Ecto neural progenitor cell (in vitro differentiated cells): ENCODE measurements at places on chromosomes 4 and X.

- no peak for DNase-seq
These were observed 155.1 kb downstream of the TMA16 start for GRCh38 chr4:163649557-163650091.

DNA sequence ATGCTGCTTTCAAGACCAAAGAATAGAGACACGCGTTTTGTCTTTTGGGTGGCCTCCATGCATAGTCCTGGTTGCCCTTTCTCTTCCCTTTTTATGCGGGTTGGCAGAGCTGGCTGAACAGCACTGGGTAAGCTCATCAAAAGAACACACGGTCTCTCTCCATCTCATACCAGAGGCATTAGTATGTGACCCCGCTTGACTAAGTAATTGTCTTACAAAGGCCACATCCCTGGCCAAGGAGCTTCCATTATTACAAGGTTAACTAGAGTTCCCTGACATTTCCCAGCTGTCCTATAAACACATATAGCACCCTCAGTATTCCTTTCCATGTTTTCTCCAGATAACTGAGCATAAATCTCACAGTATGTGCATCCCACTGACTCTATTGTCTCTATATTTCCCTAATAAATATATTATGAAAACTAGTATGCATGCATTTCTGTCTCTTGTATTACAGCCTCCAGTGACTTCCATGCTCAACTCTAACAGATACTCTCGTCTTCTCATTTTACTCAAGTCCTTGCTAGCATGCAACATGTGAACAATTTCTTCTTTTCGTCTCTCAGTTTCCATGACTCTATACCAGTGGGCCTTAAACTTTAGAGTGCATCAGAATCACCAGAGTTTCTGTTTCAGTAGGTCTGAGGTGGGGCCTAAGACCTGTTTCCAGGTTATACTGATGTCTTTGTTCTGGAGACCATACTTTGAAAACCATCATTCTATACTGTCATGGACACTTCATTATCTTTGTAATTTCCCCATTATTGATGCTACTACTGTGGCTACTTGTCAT, 247.7 kb upstream of the ARSJ start:
- DNase-seq = no peak

- no peak for DNase-seq
These were observed 178.7 kb downstream of the KDR start for GRCh38 chr4:54946741-54947140.

- DNase-seq = no peak
These were observed 149.2 kb upstream of the RAI2 start for GRCh38 chrX:18010253-18010652.

GRCh38 chr4:151798678-151799416, 38.0 kb upstream of the GATB start:
- DNase-seq = no peak

DNA sequence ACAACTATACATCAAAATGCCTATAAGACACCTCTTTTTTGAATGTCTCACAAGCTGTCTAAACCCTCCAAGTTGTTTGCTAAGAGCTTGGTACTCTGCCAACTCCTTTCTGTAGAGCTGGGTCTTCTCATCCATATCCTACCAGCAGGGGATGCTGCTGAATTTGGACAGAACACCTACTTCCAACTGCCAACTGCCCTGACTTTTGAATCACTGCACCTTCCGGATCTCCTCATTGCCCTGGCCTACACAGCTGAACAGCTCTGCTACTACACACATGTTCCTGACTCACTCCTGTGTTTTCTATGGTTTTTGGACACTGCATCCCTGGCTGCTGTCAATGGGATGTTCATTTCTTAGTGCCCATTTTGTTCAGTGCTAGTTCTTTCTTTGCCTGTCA, 18.7 kb downstream of the FAM184B start:
- DNase-seq = no peak

GRCh38 chr4:16794816-16795445, 103.5 kb downstream of the LDB2 start:
- peak; percentile 77 for DNase-seq

- DNase-seq = no peak
These were observed 160.1 kb upstream of the GYPA start for GRCh38 chr4:144300616-144301015.

DNA sequence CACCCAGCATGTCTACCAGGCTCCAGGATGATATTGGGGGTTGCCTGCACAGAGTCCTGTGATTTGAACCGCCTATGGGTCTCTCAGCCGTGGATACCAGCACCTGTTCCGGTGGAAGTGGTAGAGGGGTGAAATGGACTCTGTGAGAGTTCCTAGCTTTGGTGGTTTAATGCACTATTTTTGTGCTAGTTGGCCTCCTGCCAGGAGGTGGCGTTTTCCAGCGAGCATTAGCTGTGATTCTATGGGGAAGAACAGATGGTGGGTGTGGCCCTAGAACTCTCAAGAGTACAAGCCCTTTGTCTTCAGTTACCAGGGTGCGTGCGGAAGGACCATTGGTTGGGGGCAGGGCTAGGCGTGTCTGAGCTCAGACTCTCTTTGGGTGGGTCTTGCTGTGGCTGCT, 316.9 kb upstream of the AMOT start:
- no peak for DNase-seq

- peak; percentile 68 for DNase-seq
These were observed 1.2 kb downstream of the TMSB4X start for GRCh38 chrX:12975991-12976558.

DNA sequence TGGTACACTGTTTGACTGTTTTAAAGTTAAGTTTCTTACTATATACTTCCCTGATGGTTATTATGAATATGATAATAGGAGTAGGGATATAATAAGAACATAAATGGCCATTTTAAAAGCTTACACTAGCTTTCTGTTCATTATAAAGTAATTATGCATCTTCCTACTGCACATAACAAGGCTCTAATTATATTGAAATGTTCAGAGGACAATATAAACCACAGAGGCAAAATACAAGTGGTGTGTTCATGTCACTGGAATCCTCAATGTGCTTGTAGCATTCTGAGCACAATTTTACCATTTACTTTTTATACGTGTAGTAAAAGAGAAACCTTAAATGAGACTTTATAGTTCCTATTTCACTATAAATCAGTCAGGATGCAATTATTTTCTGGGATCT, 268.3 kb downstream of the TMA16 start:
- DNase-seq = no peak

- no peak for DNase-seq
These were observed 88.2 kb downstream of the TASL start for GRCh38 chrX:30489323-30489722.

DNA sequence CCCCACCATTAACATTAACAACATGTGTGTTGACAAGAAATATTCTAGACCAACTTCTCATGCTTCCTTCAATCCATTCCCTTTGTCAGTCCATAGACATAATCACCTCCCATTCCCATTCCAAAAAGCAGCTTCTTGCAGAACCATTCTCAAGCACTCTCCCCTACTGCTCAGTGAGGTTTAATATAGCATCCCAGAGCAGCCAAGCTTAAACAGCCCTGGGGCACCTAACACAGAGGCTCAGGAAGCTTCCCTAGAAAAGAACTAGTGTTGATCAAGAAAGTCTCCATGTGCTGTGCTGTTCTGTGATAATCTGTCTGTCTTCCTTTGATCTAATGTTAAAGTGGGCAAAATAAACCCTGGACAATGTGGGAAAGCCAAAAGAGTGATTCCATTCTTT, 174.2 kb upstream of the NOCT start:
- DNase-seq = no peak

- no peak for DNase-seq
These were observed 230.9 kb upstream of the SFRP2 start for GRCh38 chr4:154019811-154020210.

GRCh38 chr4:111040904-111041303, 418.0 kb upstream of the PITX2 start:
- no peak for DNase-seq

DNA sequence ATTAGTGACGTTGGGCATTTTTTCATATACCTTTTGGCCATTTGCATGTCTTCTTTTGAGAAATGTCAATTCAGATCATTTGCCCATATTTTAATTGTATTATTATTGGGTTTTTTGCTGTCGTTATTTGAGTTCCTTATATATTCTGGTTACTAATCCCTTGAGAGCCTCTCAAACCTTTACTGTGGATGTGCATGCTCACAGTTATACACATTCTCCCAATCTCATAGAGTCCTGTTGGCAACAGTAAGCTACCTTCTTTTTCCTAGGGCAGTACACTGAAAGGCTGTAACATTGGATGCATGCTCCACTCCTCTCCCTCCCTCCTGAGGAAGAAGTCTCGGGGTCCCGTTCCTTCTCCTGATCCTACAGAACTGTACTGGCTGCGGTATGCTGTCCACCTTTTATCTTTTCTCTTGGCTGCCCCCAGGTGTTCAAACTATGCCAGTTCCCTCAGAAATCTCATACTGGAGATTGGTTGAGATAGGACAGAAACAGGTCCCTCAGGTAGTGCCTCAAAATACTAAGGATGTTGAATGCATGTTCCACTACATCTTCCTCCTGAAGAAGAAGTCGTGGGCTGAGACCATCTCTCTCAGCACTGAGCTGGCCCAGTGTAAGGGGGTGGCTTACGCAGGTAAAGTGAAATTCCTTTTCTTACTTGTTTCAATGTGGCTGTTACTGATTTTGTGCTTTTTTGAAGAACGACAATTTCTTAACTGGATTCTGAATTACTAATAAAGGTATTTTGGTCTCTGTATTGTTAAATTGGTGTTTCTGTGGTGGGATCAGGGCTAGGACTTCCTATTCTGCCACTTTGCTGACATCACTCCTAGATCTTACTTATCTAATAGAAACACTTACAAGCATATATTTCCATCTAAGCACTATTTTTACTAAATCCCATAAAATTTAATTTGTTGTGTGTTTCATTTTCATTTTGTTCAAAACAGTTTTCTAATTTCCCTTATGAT, 145.4 kb upstream of the HUWE1 start:
- DNase-seq = no peak

GRCh38 chr4:147768113-147768512, 36.2 kb downstream of the ARHGAP10 start:
- DNase-seq = no peak

DNA sequence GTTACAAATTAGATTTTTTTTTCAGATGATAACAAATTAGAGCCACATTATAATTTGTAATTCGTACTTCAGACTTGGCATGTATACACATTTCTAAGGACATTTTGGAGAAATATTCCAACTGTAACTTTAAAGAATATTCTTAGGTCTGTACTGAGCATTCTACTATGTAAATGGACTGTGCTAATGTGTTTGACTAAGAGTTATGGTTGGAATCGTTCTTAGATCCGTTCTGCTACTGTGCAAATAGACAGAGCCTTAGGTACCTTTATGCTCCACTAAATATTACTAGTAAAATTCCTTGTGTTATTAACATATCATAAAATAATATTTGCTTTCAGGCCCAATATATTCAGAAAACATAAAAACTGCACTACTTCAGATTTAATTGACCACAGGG, 1180.0 kb upstream of the TENM3 start:
- no peak for DNase-seq

DNA sequence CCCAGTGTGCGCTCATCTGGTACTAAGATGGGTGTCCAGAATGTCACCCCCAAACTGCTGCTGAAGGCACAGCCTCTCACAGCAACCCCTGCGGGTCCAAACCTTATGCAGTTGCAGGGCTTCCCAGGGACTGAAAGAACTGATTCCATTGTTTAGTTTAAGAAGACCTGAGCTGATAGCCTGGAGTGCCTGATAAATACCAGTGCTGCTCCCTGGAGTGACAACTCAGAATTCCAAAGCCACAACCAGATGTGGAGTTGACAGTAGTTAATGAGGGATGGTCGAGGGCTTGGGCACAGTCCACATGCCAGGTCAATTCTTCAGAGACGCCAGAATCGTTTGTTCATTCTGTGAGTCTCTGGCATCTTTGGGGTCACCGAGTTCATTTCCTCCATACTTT, 71.2 kb downstream of the LNX1 start:
- no peak for DNase-seq

DNA sequence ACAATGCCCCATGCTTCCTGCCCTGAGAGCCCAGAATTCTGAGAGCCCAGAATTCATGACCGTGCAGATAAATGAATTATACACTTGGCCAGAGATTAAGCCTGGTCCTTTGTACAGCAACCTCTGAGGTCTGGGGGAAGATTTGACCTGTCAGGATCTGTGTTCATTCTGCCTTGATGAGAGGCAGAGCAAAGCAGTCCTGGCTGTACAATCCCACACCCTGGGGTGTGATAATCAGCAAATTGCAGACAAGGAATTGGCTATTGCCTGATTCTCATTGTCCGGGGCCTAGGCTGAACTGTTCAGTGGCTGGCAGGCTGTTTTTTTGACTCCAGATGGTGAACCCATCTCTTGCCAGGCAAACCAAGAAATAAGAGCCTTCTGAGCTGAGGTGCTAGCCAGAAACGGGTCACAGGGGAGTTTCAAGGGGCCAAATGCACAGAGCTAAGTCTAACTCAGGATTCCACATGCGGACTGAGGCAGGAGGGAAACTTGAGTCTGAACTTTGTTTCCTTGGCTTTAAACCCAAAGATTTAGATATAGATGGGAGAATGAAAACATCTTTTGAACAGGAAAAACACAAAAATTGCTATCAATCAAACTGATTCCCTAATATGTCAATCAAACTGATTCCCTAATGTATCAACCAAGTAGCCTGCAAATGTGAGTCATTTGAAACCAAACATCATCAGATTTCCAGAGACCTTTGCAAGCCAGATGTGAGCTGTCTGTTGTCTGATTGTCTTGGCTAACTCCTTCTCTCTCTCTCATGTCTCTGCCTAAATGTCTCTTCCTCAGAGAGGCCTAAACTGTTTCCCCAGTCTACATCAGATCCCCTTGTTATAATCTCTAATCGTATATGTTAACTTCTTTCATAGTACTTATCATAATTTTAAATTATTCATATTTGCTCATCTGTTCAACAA, 159.3 kb downstream of the ATG4A start:
- peak; percentile 58 for DNase-seq
